Stimulated activated CD4-positive, alpha-beta T cell treated with anti-CD3 and anti-CD28 coated beads, TNF-alpha, amount 100 ng/mL, for 1 hour (primary cell): ENCODE measurements at places on chromosomes 3 and 15.

- DNase-seq = no peak
Measured at GRCh38 chr3:58093574-58094195, 85.5 kb downstream of the FLNB start.

DNA sequence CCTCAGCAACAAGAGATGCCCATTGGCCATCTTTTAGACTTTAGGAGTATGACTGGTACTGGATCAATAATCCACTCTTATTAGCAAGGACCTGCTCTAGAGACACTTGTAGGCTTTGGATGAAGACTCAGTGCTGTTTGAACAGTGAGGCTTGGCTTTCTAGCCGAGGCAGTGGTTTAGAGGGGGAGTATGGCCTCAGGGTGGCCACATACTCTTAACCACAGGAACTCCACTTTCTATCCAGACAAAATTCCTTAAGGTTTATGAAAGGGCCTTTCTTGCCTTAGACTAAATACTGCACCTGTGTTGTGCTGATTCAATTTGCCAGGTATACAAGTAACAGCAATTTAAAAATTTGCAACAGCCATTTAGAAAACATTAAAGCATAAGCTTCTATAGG lies 1046.3 kb downstream of the DIPK2A start:
- DNase-seq = no peak

DNA sequence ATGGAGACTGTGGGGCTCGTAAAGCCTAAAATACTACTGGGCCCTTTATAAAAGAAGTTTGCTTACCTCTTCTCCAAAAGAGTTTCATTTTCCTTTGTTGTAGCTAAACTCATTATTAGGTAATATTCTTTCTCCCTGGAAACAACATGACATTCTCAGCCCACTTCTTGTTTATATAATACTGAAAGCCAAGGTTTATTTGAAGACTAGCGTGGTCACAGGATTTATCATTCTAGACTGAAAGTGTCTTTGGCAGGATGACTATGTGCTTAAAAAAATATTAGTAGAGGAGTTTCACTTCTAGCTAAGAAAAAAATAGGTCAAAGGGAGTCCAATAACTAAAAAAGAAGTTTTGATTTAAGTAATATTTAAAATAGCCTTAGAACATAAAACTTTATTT lies 1085.2 kb upstream of the CADM2 start:
- DNase-seq = no peak

DNA sequence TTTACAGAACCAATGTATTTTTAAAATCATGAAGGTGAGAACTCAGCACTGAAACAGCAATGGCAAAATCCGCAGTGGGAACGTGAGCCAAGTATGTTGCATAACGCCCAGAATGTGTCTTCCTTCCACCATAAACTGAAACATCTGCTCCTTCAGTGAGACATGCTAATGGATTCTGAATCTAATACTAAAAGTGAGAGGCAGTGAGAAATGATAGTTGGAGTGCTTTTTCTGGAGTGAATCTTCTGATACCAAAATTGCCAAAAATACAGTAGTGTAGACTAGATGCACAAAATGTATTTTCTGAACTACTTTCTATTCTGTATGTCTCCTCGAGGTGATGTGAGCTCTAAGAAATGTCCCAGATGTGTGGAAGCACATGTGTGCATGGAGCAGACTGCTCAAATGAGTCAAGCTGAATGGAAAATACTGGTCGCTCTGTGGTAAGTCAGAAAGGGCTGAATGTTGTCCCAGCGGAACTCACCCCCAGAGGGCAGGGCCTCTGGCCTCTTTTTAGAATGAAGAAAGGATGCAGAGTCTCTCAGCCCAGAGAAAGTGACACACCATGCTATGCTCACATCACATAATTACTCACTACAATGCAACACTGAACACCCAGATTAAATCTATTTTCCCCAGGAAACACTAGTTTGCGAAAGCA lies 73.0 kb downstream of the ATP10A start:
- no peak for DNase-seq

- DNase-seq = no peak
Measured at GRCh38 chr3:46894256-46894655, 16.7 kb downstream of the PTH1R start.

- DNase-seq = no peak
Measured at GRCh38 chr15:81356252-81356651, 17.8 kb downstream of the TMC3 start.

- DNase-seq = no peak
Measured at GRCh38 chr3:42014458-42014920, 52.6 kb upstream of the ULK4 start.

DNA sequence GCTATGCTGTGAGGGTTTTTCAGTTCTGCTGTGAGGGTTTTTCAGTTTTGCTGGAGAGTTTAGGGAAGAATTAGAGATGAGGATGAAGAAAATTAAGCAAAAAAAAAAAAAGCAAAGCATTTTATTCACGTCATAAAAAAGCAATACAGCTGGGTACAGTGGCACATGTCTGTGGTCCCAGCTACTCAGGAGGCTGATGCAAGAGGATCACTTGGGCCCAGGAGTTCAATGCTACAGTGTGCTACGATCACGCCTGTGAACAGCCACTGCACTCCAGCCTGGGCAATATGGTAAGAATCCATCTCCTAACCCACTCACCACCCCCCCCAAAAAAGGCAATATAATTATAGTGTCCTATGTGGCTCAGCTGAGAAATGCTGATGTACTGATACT lies 162.7 kb downstream of the MAGI1 start:
- DNase-seq = no peak

DNA sequence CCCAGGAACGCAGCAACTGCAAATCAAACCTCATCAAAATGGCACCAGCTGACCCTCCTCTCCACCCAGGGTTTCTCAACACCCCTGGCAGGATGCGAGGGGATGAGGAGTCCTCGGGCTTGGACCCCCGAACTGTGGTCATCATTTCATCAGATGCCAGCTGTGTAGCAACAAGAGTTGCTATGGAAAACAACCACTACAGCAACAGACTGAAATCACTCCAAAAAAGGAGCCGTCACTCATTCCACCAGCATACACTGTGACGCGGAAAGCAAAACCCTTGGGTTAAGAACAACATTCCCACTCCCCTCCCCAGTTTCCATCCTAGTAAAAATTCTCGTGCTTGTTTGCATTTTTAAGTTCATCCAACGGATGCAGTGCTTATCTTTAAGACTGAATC lies 40.1 kb downstream of the VGLL4 start:
- no peak for DNase-seq

GRCh38 chr3:189927975-189928895 lies 192.5 kb downstream of the P3H2 start:
- DNase-seq = no peak

- no peak for DNase-seq
Measured at GRCh38 chr3:104176706-104177105, 1190.0 kb upstream of the ALCAM start.

- DNase-seq = no peak
Measured at GRCh38 chr3:111103807-111104206, 32.2 kb downstream of the NECTIN3 start.

DNA sequence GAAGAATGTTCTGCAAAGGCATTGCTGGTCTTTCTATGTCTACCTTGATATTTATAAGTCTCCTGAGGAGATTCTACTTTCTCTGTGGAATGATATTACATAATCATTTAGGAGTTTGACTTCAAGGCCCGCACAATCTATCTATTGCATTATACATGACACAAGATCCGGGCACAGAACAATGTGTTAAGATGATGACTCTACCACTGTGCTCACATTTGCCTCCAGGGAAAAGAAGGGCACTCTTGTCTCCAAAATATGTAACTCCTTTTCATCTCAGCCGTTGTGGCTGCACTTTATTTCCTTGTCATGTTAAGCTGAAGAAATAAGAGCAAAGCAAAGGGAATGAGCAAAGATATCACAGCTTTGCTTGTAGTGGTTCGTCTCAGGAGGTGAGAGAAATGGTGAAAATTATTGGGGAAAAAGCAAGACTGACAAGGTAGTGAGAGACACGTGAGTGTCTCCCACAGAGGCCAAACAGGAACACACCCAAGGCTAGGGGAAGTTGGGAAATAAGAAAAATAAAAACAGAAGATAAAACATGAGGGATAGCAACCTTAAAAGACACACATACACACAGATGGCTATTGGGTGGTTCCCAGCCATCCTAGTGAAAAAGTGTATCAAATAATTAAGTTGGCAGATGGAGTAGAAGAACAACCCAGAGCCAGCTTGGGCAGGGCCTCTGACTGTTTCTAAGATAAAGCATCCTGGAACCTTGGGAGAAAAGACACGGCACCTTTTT lies 184.3 kb downstream of the P3H2 start:
- DNase-seq = no peak

- no peak for DNase-seq
Measured at GRCh38 chr3:117788061-117788460, 1078.5 kb downstream of the TUSC7 start.

GRCh38 chr15:83816124-83816883 lies 162.4 kb downstream of the ADAMTSL3 start:
- no peak for DNase-seq

DNA sequence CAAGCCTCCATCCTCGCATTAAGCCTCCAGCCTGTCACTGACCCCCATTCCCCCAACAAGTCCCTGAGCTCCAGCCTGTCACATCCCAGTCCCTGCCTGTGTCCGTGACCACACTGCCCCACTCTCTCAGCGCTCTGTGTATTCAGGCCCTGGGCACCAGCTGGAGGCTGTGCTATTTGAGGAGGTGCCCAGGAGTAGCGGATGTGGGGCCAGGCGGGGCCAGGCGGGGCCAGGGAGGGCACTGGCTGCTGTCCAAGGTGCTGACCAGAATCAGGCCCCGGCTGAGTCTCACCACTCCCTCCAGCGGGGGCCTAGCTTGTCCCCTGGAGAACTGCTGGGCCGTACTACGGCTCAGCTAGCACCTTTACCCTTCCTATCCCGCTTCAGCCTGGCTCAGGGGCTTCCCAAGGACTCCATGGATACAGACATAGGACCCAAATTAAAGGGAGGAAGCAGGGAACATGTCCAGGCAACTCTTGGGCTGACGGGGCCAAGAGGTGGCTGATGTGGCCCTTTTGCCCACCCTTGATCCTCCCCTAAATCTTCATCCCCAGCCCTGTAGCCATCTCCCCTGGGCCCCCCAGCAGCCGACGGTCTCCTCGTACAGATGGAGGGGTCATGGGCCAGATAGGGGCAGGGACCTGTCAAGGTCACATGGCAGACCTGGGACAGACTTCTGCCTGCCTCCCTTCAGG lies 1.1 kb downstream of the HHATL start:
- peak; percentile 19 for DNase-seq

DNA sequence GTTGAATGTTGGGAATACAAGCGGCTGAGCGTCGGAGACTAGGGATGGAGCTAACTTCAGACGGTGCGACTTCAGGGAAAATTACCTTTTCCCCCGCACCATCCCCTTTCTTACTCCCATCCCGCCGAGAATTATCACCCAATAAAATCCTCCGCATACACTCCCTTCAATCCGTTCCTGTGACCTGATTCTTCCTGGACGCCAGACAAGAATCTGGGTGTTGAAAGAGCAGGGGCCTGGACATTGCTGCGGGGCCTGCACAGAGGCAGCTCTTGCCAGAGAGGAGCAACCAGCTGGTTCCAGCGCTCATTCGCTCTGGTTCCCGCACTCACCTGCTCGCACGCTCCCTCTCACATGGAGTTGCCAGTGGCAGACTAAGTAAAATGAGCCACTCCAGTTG lies 241.9 kb downstream of the ALCAM start:
- no peak for DNase-seq

GRCh38 chr3:46090161-46090591 lies 62.9 kb upstream of the XCR1 start:
- no peak for DNase-seq

- DNase-seq = no peak
Measured at GRCh38 chr3:42705962-42706585, 3.5 kb upstream of the HHATL start.

- DNase-seq = no peak
Measured at GRCh38 chr15:63986185-63986680, 60.1 kb downstream of the DAPK2 start.

GRCh38 chr15:101724675-101725005 lies 367 bp upstream of the TARS3 start:
- DNase-seq = no peak

- DNase-seq = no peak
Measured at GRCh38 chr15:42353061-42353460, 6.2 kb upstream of the CAPN3 start.

DNA sequence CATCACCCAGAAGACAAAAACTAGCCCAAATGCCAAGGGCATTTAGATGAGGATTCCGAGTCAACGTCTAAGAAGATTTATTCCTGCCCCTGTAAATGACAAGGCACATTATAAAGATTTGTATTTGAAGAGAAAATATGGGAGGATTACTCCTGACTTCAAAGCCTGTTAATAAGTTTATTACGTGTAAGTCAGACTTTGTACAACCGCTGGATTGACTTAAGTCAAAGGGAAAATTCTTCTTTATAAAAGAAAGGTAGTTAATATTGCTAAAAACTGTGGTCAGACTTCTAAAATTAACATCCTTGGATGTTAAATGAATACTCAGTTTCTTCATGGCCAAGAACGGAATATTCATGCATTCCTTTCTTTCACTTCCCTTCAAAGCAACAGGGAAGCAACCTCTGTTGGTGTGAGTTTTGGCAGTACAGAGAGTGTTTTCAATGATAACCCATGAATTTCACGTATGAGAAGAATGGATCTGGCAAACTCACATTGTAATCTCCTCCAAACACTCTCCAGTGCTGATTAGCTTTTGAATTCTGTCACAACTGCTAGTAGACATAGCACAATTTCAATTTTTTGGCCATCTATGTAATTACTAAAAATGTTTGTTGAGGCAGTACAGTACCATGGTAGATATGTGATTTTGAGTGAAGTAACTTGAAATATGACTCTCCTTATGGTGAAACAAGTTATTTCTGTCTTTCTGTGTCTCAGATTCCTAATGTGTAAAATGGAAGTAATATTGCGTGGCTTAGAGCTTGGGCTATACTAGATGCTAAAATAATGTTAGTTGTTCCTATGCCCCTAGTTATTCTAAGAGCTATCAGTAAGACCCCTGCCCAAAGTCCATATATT lies 62.0 kb downstream of the PLD1 start:
- DNase-seq = no peak

GRCh38 chr3:174126990-174127758 lies 729.6 kb downstream of the NLGN1 start:
- DNase-seq = no peak

DNA sequence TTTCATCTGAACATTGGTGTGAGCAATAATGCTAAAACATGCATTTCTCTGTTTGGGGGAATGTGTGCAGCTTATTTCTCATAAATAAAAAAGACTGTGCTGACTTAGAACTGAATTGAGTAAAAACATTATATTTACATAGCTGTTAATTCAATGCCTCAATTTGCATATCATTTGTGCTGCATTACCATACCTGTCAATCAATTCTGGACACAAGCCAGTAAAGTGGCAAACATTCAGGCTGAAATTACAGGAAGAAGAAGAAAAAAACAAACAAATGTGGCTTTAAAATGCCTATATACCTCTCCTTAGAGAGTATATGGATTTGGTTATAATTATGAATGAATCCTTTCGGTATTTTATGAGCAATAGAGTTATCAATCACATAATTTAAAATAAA lies 380.1 kb upstream of the GBE1 start:
- DNase-seq = no peak

- DNase-seq = no peak
Measured at GRCh38 chr3:131795390-131796090, 239.3 kb downstream of the CPNE4 start.
